ENCODE measurements at places on chromosomes 1 and 21.

DNA sequence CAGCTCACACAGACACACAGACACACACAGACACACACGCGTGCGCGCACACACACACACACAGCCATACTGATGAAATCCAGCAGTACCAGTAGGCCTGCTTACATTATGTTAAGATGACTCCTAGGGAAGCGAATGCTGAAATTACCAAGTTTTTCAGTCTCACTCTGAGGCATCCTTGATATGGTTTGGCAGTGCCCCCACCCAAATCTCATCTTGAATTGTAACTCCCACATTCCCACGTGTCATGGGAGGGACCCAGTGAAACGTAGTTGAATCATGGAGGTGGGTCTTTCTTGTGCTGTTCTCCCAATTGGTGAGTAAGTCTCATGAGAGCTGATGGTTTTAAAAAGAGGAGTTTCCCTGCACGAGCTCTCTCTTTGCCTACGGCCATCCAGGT, 64.1 kb downstream of the TIAM1 start:
- no peak for DNase-seq

DNA sequence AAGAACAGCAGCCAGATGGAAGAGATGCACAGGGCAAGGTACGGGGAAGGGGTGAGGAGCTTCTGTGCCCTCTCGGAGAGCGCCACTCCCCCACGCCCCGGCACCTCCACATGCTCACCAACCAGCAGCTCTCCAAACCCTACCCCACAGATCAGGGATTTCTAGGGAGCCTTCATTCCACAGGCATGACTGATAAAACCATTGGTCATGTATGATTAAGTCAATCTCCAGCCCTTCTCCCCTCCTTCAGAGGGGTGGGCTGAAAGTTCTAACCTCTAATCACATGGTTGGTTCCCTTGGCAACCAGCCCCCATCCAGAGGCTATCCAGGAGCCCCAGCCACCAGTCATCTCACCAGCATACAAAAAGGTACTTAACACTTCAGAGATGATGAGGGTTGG, 144.7 kb downstream of the TGFBR3 start:
- DNase-seq: no peak

DNA sequence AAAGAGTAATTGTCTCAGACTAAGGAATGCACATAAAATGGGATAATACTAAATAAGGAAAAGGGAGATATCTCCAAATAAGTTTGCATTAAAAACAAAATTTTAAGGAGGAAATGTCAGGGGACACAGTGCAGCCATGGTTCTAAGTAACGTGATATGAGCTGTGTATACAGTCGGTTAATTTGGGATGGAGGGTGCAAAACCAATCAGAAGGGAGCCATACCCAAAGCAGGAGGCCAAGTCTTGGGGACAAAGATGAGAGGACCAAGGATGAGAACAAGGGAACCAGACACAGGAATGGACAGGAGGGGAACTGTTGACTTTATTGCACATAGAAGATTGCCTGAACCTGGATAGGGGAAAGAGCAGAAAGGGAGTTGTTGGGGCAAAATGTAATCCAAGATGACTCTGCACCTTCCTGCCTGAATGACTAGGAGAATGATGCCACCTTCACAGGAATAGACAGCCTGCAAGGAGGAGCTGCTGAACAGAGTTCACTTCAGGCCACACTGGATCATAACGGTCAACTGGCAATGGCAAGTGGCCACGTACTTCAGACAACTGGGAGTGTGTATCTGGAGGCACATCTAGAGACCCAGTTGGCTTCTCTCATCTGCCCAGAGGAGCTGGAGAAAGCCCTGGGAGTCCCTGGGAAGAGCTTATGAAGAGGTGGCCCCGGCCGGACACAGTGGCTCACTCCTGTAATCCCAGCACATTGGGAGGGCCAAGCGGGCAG, 22.0 kb upstream of the BOLA1 start:
- no peak for DNase-seq

DNA sequence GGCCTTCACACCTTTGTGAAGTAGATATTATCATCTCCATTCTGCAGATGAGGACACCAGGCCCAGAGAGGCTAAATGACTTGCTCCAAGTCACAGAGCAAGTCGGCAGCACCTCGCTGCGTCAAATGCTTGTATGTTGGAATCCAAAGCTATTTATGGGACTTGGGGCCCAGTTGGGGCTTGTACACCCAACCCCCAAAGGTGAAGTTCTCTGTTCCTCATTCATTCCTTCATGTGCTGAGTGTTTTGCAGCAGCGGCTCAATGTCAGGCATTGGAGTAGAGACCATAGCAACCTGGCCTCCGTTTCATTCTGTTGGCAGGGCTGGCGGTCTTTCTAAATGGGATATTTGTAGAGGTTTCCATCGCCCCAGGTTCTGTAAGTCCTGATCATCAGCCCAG, 113.4 kb upstream of the SLC25A33 start:
- no peak for DNase-seq

DNA sequence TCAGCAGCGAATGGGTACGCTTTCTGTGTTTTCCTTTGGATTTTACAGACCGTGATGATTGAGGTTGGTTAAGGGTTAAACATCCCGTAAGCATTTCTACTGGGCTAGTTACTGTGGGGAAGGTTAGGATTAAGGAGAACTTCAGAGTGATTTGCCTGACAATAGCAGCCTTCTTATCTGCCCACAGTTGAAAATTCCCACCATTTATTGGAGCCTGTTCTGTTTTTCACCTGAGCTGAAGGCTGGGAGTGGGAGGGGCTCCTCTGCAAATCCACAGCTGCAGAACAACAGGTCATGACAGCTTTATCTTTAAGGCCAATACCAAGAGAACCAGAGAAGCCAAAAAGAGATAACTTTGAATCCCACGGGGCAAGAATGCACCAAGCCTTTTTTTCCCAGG, 168.6 kb downstream of the KAZN start:
- no peak for DNase-seq

GRCh38 chr1:60972841-60973364, 109.5 kb upstream of the NFIA start:
- no peak for DNase-seq

DNA sequence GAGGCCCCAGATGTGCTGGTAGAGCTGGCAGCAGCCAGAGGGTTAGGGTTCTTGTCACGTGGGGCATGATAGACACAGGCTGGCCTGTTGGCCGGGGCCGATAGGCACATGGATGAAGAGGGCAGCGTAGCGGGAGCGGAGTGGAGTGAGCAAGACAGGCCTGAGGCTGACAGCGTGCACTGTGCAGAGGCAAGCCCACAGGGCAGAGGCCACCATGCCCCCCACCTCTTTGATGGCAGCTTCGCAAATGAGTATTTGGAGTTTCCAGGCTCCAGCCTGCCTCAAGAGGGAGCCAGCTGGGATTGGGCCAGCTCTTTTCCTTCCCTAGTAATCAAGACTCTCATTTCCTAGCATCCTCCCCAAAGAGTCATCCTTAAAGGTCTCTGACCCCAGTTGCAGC, 43.5 kb downstream of the TMCC2 start:
- no peak for DNase-seq

DNA sequence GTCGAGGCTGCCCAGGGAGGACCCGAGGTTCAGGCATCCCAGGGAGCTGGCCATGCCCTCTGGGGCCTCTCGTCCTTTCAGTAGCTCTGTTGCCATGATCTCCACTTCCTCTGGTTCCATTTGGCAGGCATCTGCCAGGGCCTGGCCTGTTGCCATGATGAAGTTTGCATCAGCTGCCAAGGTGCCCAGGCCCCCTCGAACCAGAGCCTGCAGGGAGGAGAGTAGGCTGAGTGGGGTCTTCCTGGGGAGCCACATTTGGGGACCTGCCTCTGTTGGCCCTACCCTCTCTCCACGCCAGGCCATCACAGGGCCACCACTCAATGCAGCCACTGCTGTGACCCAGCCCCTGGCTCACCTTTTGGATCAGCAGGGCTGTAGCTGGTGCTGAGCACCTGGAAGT, 16.4 kb upstream of the KIF21B start:
- no peak for DNase-seq

DNA sequence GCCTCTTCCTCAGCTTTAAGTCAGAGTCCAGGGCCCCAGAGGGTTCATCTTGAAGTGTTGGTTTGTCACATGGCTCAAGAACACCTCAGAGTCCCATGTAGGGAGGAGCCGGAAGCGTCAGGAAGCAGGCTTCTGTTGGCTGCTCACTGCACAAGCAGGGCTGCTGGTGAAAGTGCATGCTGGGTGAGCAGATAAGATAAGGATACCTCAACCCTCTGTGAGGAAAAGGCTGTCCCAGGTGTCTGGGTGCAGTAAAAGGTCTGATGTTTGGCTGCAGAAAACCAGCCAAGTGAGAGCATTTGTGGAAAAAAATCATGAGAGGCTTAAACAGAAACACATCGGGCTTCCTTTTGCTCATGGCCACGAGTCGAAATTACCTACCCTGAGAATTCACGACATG, 6.2 kb upstream of the TEX35 start:
- no peak for DNase-seq

DNA sequence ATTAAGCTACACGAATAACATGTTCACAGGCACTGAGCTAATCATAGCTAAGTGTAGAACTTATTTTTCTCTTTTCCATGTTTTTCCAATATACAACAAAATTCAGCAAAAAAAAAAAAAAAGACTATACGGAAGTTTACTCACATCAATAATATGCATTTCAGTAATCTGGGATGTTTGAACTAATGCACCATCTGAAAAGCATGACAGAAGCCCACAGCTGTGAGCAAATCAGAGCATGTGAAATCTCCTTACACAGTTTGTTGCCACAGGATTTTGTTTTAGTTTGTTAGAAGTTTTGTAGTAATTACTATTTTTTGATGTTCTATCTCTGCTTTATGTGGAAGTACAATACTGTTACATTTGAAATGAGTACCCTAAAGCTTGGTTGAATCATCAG, 1051.7 kb downstream of the TTLL7 start:
- no peak for DNase-seq

GRCh38 chr1:29772584-29773100, 536.3 kb downstream of the PTPRU start:
- no peak for DNase-seq

DNA sequence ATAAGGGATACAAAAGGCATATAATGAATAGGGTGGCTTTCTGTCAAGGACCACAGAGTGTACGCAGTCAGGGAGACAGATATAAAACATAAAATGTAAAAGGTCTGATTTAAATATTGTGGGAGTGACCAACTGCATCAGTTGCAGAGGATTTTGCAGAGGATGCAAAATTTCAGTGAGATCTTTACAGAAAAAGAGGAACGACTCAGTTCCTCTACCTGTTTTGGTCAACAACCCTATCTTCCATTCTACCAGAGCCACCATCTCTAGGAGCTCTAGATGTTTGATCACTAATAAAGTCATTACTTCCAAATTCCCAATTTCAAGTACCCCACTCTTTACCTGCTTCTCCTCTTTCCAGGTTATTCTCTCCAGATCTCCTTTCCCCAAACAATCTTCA, 16.5 kb downstream of the SOD1 start:
- no peak for DNase-seq

- no peak for DNase-seq
Observed at GRCh38 chr1:219566951-219567947, 45.7 kb downstream of the ZC3H11B start.

DNA sequence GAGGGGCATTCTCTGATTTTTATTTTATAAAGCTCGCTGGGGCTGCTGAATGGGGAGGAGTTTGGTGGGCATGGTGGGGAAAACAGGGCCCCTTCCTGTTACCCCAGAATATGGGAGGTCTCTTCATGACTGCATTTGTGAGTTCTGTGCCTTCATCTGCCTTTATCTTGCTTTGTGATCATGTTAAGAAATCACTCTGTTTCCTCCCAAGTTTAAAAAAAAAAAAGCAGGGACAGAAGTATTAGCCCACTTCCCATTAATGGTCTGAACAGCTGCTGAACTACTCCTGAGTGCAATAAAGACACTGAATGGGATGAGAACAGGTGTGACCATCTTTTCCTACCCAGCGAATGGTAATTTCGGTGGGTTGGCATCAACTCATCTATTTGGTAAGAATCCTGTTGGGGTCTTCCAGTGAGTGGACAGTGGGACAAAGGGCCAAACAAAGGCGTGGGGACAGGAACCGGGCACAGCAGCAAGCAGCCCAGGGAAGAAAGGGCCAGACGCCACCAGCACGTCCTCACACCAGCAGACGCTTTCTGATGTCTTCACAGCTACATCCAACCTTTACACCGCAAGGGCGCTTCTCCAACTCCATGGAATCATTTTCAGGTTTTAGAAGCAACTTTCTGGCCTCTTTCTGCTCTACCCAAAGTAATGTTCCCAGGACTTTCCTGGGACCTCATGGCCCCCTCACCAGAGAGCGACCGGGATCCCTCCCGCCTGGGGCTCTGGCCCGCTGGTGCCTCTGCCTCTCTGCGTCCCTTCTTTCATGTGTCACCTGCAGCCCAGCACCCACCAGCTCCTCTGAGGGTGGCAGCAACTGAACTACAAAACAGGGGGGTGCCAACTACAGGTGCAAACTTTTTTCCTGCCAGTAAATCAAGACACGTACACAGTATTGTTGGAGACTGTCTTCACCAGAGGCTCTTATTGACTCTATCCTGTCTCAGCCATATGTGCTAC, 160.2 kb downstream of the ADSS2 start:
- DNase-seq: no peak

DNA sequence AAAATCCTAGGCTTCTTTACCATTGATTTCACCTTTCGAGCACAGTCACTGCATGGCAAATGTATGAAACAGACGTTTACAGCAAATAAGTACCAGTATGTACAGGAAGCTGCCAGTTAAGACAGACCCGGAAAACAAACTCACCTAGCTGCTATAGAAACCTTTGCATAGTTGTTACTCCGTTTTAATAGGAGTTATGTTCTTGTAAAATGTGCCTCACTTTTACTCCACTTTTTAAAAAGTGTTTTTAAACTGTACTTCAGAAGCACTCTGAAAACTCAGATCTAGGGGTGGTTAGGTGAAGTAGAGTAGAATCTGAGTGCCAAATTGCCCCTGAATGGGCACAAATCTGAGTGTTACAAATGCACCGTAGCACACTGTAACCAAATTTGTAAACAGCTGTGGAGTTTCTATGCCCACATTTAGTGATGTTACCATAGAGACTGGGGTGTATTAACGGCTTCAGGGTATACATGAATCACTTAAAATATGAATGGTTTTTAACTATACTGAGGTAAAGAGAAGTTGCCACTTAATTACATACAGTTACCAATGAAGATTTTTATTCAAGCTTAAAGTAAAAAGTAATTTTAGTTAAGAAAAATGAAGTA, 30.7 kb downstream of the CNIH4 start:
- no peak for DNase-seq

DNA sequence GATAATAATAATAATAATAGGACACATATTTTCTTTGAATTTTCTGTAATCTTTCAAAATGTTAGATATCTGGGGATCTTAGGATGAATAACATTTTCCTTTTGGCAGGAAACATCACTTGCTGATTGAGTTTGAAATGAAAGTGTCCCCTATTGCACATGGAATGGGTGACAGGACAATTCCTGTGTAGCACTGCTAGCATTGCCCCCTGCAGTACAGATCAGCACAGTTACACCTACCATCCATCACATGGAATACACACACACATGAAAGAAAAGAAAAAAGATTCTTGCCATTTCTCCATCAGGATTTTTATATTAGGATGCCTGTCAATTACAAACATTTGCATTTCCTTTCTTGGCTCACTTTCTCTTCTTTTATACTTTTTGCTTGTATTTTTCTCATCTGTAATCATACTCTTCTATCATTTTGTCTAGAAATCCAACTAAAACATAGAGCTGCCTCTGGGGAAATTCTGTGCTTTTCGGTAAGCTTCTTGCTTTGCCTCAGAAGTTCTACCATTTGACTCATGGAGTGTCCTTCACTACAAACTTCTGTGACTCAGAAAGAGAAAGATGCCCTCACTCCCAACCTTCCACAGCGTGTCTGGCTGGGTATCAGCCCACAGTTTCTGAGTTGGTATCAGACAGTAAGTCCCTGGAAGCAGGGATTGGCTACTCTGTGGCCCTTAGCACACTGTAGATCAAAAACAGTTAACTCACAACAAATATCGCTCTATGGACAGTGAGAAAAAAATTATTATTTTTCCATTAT, 641.2 kb downstream of the PTPRC start:
- no peak for DNase-seq

All from left lobe of liver (tissue), 2 donors.